ENCODE measurements at places on chromosomes 11 and 22. TPM values are rescaled to one million over a fixed set of nuclear protein-coding genes. Genes with fewer than 3 reads are reported as not detected.

Gene EXPH5
- polyA plus RNA-seq: 6.3 TPM

Gene CHEK1
- not detected for polyA plus RNA-seq

Gene OR10G4
- polyA plus RNA-seq: not detected

Gene KCNJ5
- polyA plus RNA-seq: not detected

Gene PKP3
- polyA plus RNA-seq: not detected

Gene OR51B6
- polyA plus RNA-seq: not detected

Gene C1QTNF5
- not detected for polyA plus RNA-seq

Gene CABP7
- polyA plus RNA-seq: 11.0 TPM

Gene TOP3B
- polyA plus RNA-seq: 0.09 TPM

Gene GGT5
- polyA plus RNA-seq: not detected

Gene OR51B2
- not detected for polyA plus RNA-seq

Gene SLC22A9
- polyA plus RNA-seq: not detected

Gene FOLH1
- 0.24 TPM for polyA plus RNA-seq

Gene MISFA
- polyA plus RNA-seq: 2.6 TPM

Gene TBRG1
- 14.2 TPM for polyA plus RNA-seq

Gene SCGB2A2
- not detected for polyA plus RNA-seq

Gene AP2A2
- 35.2 TPM for polyA plus RNA-seq

Gene INS
- polyA plus RNA-seq: not detected

Gene ANKK1
- not detected for polyA plus RNA-seq

Gene MFRP
- not detected for polyA plus RNA-seq

Gene SAA2
- polyA plus RNA-seq: not detected

Gene MS4A2
- not detected for polyA plus RNA-seq

Gene APOA4
- not detected for polyA plus RNA-seq

Gene ST14
- polyA plus RNA-seq: not detected

Gene OR2D2
- polyA plus RNA-seq: not detected

All from Purkinje cell (primary cell).